Aorta (tissue), 5 donors: ENCODE measurements at places on chromosomes 5 and 9. TPM values are rescaled to one million over a fixed set of nuclear protein-coding genes. Genes with fewer than 3 reads are reported as not detected.
A peak's percentile ranks its signal among the peaks of the same experiment; 100 is the strongest.

DNA sequence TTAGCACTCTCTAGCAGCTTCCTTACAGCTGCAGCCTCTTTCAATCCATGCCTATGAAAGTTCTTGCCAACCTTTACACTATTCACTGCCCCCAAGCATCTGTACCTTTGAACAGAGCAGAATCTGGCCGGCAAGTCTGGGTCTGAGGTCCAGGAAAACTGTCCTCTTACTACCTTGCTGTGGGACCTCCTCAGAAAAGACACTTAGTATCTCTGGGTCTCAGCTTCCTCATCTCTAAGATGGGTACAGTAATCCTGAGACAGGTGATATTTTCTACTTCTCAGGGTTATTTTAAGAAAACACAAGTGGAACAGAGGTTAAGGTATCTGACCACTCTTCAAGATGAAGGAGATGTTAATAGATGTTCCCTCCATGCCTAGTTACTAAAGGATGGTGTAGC, 120.2 kb downstream of the EGFLAM start:
- no peak for DNase-seq

DNA sequence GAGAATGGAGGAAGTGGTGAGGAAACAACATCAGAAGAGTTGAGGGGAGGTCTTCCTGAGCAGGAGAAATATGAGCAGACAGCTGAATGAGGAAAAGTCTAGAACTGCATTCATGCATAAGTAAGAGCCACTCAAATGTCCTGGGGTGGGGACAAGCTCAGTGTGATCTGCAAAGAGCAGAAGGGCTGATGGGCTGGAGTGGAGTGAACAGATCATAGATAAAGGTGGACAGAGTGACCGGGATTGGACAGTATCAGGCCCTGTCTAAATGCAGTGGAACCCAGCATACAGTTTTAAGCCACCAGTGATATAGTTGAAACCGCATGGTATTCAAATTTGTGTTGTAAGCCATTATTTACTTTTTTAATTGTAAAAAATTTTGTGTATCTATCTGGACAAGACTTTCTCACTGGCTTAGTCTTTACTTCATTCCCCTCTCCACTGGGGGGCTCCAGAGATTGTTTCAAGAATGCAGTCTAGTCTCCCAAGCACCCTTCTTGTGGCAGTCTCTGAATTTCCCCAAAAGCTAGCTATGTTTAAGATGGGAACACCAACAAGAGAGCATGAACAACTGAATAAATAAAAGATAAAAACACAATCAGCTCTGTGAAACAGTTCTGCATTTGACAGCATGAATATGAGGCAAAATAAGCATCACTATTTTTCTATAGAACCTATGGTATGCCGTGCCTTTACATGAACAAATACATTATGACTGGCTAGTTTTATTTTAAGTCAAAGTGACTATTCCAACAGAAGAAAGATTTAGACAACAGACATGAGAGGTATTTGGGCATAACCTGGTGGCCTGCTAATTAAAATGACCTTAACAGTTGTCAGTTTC, 10.7 kb upstream of the STK32A start:
- no peak for DNase-seq

- DNase-seq, result peak; percentile 57
These were observed 1.1 kb upstream of the SV2C start for GRCh38 chr5:76081811-76082771.

DNA sequence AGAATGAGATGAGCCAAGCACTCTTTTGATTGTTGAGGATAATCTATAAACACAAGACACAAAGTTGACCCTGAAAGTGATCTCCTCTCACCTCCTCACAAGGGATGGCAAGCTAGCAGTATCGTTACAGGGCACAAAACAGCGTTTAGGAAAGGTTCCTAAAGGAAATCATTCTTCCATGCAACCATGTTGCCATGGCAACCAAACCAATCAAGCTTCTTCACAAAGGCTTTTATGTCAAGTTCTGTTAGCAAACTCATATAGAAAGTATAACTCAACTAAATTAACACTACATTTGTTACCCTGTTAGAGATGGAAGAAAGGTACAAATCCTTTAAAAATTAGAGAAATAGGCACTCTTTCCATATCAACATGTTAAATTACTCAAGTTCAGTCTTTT, 1016.8 kb upstream of the DMAC1 start:
- DNase-seq, result no peak

DNA sequence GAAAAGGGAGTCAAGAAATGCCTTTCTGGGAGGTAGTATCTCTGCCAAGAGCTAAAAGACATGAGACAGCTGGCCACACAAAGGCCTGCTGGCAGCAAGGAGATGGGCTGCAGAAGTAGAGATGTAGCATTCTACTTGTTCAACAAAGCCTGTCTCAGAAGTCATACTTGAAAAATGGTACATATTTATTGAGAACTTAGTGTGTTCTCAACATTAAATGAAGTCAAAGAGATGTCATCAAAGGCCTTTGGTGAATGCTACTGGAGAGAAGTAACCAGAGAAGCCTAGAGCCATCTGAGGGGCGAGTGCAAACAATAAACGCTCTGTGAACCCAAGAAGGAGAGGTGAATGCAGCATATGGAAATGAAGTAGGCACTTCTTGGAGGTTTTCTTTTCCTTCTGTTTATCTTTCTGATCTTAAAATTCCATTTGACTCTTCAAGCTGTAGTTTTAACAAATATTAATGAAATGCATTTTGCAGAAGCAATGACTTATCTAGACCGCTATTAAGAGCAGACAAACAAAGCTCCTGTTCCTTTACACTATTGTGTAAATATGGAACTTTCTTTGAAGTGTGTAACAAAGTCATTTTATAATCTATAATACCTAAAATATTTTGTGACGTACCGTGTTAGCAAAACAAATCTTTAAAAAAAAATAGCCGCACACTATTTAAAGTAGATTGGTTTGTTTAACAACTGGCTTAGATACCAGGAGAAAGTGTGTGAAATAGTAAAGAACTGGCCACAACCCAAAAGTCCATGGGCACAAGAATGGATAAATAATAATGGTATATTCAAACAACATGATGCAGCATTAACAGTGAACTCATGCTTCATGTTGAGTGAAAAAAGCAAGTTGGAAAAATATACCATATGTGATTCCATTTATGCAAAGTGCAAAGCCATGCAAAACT, 70.2 kb downstream of the ZNF608 start:
- no peak for DNase-seq

DNA sequence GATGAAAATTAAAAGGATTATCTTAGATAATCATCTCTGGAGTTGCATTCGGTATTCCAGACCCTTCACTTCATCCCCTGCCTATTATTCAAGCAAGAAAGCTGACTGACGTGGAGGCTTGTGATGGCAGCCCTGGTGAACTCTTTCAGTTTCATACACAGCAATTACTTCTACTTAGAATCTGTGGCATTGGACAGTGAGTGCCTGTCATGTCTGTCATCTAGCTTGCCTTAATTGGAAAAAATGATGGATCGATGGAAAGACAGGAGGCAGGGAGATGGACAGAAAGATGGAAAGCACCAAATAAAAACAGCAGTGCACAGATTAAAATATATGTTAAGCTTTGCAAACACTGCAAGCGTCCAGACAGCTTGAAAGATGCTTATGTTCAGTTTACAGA, 1371.0 kb upstream of the CDH6 start:
- DNase-seq, result no peak

- DNase-seq, result peak; percentile 86
These were observed 1.8 kb downstream of the PDLIM4 start for GRCh38 chr5:132259069-132259851.

DNA sequence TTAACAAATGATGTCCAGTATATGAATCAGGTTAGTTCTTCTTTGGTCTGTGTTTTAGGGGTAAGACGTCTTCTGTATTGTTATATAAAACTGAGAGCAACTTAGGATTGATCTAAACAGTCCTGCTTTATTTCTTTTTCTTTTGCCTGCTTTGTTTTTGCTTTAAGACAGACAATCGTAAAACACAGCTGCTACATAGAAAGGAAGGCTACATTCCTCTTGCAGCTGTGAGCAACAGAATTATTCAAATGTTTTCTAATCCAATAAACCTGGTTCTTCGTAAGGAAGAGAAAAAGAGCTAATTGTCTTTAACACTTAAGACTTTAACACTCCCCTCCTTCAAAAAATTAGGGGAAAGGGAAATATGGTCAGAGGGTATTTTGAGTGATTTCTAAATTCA, 14.6 kb downstream of the FGF1 start:
- no peak for DNase-seq

DNA sequence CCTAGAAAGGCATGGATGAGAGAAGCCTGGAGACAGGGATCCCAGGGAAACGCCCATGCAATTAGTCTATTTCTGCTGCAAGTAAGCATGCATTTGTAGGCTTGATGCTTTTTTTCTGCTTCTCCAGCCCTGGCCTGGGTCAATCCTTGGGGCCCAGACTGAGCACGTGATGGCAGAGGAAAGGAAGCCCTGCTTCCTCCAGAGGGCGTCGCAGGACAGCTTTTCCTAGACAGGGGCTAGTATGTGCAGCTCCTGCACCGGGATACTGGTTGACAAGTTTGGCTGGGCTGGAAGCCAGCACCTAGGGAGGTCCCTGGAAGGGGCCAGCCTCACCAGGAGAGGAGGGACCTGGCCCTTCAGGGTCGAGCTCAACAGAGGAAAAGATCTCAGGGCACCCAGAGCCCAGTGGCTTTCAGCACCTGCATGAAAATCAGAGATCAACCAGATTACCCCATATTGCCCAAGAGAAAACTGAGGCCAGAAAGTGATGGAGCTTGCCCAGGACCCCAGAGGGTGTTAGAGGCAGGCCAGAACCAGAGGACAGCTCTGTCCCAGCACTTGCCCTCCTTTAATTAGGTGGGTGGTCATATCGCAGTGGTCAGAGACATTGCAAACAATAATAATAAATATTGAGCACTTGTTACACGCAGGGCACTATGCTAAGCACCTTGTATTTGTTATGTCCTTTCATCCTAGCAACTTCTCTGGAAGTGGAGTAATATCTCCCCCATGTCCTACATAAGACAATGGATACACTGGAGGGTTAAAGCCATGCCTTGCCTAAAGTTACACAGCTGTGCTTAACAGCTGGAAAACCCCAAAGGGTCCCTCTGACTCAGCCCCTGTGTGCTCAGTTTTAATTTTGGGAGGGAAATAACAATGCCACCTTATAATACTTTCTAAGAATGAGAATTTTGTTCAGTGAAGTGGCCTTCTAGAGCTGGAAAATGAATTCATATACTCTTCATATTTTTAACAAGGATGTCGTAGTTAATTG, 67.1 kb downstream of the KLF4 start:
- peak; percentile 84 for DNase-seq

GRCh38 chr9:12604164-12604821, 88.9 kb upstream of the TYRP1 start:
- no peak for DNase-seq

DNA sequence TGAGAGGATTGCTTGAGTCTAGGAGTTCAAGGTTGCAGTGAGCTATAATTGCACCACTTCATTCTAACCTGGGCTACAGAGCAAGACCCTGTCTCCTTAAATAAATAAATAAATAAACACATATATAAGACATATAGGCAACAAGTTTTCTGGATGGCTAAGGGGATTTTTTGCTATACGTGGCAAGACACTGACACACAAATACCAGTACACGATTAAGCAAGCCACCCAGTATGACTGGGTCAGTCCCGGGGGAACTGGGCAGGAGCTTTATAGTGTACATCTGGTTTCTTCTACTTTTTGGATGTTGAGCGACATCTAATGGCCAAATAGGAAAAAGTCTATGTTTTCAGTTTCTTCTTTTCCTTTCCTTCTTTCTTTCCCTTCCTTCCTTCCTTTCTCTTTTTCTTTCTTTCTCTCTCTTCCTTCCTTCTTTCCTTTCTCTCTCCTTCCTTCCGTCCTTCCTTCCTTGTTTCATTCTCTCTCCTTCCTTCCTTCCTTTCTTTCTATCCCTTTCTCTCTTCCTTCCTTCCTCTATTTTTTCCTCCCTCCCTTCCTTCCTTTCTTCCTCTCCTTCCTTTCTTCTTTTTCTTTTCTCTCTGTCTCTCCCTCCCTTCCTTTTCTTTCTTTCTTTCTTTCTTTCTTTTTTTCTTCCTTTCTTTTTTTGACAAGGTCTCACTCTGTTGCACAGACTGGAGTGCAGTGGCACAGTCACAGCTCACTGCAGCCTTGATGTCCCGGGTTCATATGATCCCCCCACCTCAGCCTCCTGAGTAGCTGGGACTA, 47.0 kb upstream of the PLIN2 start:
- DNase-seq, result peak; percentile 85

- DNase-seq, result no peak
These were observed 44.1 kb downstream of the CCL28 start for GRCh38 chr5:43367909-43368669.

- no peak for DNase-seq
These were observed 3.9 kb downstream of the VCAN start for GRCh38 chr5:83475391-83475863.

DNA sequence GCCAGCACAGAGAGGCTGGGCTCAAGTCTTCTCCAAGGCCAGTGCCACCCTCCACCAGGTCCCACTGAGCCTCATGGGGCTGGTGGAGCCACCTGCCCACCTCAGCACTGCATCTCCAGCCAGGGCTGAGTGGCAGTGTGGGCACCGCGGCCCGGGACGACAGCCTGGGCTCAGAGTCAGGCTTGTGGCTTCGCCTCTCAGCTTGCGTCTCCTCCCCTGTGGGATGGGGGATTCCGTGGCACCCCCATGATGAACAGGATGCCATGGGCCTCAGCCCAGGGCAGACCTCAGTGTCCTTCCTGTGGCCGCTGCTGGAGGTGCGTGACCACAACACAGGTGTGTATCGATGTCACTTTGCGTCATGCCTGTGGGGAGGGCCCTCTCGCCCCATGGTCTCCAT, 136.4 kb upstream of the PPP1R26 start:
- DNase-seq, result peak; percentile 56

DNA sequence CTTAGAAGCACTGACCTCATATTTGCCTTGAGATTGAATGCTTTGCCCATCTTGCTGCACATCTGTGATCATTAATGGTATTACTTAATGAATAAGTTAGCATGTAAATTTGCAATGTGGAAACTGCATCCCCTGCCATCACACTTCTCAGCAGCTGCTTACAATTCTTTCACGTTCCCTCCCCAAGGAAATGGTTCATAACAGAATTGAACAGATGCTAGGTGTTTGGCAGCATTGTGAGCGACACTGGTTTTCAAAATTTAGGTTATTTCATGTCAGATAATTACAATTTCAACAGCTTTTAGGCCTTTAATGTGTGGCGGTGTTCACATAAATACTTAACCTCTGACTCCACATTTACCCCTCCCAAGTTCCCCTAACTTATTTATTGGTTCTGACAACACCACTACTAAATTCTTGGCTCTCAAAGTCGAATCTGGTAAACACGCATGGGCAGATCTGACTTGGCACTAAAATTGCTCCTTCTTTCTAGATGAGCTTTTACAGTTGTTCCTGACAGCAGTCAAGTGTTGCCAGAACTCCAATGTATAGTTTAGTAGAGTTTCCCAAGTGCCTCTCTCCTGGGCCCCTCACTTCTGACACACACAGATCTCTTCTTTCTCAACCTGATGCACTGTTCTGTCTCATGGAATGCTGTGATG, 46.8 kb downstream of the SLC1A3 start:
- no peak for DNase-seq

- no peak for DNase-seq
These were observed 52.1 kb upstream of the CCNG1 start for GRCh38 chr5:163385271-163385670.

GRCh38 chr5:158769696-158770095, 330.0 kb downstream of the EBF1 start:
- no peak for DNase-seq

The CORO2A gene
- total RNA-seq, result 3.7 TPM

The NR4A3 gene
- 60.3 TPM for total RNA-seq

The SPATA31C1 gene
- not detected for total RNA-seq

The SYK gene
- total RNA-seq, result 31.5 TPM
